Mesenchymal stem cell (in vitro differentiated cells and primary cell): ENCODE measurements at places on chromosomes 7 and 10.
A peak's percentile ranks its signal among the peaks of the same experiment; 100 is the strongest.

DNA sequence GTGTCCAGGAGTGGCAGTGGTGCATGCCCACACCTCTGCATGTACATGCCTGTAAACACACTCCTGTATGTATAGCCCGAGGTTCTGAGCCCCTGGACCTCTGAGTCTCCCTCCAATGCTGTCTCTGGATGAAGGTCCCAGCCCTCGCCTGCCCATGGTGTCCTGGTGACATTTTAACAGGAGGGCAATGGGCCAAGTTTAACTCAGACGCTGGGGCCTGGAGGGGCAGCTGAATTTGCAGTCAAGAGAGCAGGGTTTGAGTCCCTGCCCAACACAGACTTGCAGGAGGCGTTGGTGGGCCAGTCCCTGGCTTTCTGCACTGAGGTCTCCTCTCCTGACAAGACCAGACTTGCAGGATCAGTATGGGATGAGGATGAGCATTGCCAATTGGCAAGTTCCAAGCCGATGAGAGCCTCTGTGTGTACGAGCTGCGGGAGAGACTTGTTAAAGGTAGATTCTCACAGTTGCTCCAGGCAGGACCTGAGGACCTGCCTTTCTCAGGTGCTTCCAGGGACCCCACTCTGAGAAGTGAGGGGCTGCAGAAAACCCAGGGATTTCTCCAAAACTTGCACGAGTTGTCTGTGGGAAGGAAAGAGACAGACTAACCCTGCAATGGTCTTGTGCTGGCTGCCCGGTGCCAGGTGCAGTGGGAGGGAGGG, 141.9 kb downstream of the ELFN1 start:
- H3K27ac ChIP-seq: no peak overlapping the region
- no peaks in the 10 kb centered on the region for H3K27me3 ChIP-seq
- no peak overlapping the region for H3K4me3 ChIP-seq

DNA sequence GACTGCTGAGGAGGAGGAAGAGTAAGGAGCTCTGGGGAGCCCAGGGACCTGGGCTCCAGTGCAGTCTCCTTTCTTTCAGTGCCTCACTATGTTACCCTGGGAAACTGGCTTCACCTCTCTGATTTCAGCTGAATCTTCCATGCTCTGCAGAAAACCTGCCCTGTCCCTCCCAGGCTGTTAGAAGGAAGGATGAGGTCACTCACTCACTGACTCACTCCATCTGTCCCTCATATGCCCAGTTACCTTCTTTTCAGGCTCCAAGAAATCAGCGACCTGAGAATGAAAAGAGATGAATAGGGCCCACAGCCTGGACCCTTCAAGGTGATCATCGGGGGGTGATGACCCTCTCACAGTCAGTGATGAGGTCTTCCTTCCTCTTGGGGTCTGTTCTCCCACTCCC, 481 bp downstream of the SFTPA2 start:
- DNase-seq: no peak
- H3K4me3 ChIP-seq: no peak overlapping the region
- no peak overlapping the region for H3K27ac ChIP-seq
- H3K36me3 ChIP-seq: no peaks in the 10 kb centered on the region
- peaks cover 3% of the 10 kb centered on the region for H3K4me1 ChIP-seq

DNA sequence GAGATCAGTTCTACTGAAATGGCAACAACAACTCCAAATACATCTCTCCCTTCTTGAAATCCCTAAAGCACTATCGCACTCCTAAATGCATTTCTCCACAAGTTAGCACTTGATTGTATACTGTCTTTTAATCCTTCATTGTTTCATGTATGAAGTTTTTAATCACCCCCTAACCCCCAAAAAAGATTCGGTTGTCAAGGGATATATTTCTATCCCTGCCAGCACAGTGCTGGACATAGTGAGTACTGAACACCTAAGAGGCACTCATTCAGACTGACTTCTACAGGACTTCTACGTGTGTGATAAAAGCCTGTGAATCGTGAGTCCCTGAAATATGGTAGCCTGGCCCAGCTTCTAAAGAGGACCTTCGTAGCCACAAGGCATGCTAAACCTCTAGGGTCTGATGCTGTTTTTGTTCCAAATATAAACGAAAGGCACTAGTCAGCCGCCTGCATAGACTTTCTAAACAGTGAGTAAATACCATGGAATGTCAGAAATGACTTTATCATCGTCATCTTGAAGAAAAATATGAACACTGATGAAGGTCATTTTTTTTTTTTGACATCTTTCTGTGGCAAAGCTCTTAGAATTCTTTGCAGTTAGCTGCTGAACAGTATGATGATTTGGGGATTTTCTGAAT, 14.6 kb upstream of the ZSCAN21 start:
- no peak overlapping the region for H3K4me3 ChIP-seq
- H3K27ac ChIP-seq: no peak overlapping the region
- H3K4me1 ChIP-seq: no peaks in the 10 kb centered on the region
- DNase-seq: peak; percentile 84

DNA sequence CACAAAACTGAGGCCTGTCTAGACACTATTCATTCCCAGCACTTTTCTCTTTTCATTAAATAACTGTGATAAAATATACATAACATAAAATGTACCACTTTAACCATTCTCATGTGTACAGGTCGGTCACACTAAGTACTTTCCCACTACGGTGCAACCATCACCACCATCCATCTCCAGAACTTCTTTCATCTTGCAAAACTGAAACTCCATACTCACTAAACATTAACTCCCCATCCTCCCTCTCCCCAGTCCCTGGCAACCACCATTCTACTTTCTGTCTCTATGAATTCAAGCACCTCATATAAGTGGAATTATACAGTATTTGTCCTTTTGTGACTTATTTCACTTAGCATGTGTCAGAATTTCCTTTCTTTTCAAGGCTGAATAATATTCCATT, 53.0 kb downstream of the ARHGAP12 start:
- no peaks in the 10 kb centered on the region for H3K36me3 ChIP-seq
- H3K27me3 ChIP-seq: no peaks in the 10 kb centered on the region
- H3K27ac ChIP-seq: no peak overlapping the region
- DNase-seq: no peak
- no peak overlapping the region for H3K4me3 ChIP-seq
